Frontal cortex (tissue), 4 donors: ENCODE measurements at places on chromosomes 2 and 18. TPM values are rescaled to one million over a fixed set of nuclear protein-coding genes. Genes with fewer than 3 reads are reported as not detected.

DNA sequence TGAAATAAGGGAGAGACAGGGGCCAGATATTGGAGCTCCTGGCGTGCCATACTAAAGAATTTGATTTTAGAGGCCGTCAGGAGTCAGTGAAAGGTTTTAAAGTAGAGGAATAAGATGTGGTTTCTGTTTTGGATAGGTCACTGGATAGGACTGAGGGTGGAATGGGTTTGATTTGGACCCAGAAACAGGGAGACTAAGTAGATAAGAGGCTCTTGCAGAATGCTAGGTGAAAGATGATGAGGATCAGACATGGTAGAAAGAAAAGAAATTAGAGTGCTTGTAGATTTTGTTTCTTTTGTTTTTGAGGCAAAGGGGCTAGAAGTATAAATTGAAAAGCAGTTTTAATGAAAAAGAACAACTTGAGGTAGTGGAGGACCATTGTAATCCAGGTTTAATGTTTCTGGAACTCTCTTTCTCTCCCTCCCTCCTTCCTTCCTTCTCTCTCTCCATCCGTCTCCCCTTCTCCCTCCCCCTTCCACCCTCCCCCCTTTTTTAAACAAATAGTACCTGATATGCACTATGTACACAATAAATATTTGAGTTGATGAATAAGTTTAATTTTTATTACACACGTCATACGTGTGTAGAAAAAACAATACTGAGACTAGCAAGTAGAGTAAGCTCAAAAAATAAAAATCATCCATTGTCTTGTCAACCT, 1.9 kb downstream of the NDUFV2 start:
- no peak for DNase-seq

- no peak for DNase-seq
Observed at GRCh38 chr18:74840492-74841167, 243.0 kb downstream of the ZNF407 start.

The LDAH gene
- total RNA-seq = 17.1 TPM

- DNase-seq = no peak
Observed at GRCh38 chr2:47688561-47688960, 94.4 kb upstream of the MSH6 start.

The CHRND gene
- total RNA-seq = not detected

DNA sequence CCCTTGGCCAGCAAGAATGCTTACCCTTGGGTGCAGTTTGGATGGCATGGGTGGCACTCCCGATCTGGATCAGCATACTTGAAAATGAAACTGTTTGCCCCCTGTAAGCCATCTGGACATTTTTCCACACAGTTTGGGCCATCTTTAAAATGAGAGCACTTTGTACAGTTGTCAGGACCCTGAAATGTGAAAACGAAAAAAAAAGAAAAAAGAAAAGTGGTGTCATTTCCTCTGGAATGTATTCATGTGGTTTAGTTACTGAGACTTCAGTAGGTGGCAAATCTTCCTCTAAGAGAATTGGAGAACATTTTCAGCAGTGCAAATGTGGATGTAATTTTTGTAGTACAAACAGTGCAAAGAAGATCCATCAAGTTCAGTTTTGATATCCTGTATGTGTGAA, 873.3 kb downstream of the ERBB4 start:
- no peak for DNase-seq
